ENCODE measurements at places on chromosomes 11 and 22.

- DNase-seq, result peak; percentile 19
Measured at GRCh38 chr11:2512431-2513407, 67.9 kb downstream of the KCNQ1 start.

GRCh38 chr11:45648931-45649330 lies 16.5 kb downstream of the CHST1 start:
- DNase-seq, result no peak

DNA sequence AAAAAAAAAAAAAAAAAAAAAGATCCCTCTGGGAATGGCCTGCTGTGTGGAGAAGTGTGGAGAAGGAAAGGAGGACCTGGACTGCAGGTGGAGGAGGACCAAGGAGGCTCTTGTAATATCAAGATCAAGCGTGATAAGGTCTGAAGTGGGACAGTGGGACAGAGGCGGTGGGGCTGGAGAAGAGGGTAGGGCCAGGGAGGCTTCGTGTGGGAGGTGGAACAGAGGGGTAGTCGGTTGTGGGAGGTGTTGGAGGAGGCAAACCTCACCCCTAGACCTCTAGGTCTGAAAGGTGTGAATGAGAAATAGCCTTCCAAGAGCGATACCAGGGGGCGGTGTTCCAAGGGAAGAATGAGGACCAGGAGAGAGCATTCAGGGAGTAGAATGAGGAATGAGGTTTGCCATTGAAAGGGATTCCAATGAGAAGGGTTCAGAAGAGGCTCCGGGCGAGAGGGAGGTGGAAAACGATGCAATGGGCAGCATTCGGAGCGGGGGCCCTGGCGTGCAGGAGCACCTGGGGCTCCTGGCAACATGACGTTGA lies 44.2 kb downstream of the MCHR1 start:
- no peak for DNase-seq

DNA sequence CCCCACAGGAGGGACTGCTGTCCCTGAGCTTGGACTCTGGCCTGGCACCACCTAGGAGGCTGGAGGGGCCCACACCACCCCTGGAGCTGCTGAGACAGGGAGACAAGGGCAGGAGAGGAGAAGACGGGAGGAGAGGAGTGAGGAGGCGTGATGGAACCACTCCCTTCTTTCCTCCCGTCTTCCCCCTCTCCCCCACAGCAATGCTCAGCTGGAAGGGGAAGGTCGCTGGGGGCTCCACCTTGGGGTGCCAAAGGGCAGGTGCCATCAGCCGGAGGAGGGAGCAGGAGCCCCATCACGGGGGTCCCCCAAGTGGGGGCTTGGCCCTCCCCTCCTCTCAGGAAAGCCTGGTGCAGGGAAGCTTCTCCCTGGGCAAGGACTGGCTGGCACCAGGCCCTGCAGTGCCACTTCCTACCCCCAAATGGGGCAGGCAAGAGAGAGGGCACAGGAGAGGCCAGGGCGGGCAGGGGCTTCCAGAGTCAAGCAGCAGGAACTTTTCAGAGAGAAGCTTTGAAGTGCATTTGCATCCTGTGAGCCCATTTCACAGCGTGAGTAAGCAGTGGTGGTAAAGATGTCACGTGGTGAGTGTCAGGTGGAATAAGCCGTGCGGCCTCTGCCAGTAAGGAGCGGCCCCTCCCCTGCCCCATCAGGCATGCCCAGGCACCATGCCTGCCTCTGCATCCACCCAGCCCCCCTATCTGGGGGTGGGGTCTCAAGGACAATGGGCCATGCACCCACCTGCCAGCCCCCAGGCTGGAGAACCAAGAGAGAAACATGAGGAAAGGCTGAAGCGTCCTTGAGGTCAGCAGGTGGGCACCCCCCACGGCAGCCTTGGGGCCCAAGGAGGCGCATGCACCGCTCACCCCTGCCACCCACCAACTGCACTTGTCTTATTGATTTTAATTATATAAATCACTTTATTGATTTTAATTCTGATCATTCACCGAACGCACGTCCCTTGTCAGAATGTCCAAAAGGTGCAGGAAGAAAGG lies 4.9 kb downstream of the IGF2 start:
- DNase-seq, result no peak

- DNase-seq, result no peak
Measured at GRCh38 chr11:19980388-19980787, 179.9 kb downstream of the DBX1 start.
